ENCODE measurements at places on chromosomes 5 and 9.

DNA sequence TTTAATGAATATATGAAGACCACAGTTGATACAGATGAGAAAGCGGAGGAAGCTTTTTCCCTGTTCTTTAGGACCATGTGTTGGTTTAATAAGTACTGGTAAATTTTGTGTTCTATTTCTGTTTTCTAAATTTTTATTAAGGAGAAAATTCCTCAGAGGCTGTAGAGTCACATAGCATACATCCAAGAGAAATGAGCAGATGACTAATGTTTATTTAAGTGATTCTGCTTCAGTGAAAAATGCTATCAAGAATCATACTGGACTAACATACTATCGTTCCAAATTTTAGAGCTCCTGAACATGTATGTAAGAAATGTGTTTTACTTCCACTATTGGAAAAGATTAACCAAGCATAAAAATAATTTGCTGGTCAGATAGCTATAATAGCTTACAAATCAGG lies 115.0 kb downstream of the KIAA1958 start:
- DNase-seq: no peak

GRCh38 chr9:112894699-112895098 lies 4.0 kb upstream of the SLC46A2 start:
- DNase-seq: no peak

GRCh38 chr5:11385901-11386293 lies 518.3 kb downstream of the CTNND2 start:
- DNase-seq: no peak

DNA sequence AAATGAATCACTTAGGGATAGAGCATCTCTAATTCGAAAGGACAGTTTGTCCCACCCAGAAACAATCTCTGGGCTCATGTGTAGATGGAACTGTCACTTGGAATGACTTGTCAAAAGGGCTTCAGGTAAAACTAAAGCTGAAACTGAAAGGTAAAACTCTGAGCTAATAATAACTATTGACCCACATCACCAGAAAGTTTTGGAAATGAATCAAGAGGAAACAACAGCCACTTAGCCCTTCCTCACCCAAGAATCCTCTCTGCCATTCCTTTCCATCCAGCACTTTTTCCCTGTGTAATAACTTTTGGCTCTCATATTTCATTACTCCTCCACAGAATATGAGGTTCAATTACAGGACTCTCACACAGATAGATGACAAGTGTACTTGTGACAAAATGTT lies 14.0 kb upstream of the GLRX start:
- DNase-seq: no peak

- DNase-seq: no peak
Measured at GRCh38 chr5:140862441-140863295, 6.1 kb upstream of the PCDHA11 start.

DNA sequence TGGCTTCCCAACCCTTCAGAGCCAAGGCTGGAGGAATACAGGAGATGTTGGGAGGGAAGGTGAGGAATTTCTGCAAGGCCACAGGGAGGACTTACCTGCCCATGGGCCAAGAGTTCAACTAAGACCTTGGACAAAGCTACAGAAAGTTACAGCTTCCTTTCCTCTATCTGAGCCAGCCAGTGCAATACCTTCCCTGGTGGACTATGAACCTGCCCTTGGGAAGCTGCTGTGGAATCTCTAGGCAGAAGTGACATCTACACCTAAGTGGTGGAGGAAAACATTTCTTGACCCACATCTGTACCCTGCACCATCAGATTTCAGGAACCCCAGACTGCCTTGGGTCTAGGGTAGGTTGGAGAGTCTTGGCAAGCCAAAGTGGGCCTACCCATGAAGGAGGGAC lies 6.7 kb upstream of the SKP1 start:
- no peak for DNase-seq

- DNase-seq: no peak
Measured at GRCh38 chr5:12691330-12691729, 787.1 kb upstream of the CTNND2 start.

GRCh38 chr9:106962615-106963363 lies 99.8 kb downstream of the ZNF462 start:
- no peak for DNase-seq

Measured in OCI-M1 (cell line).